ENCODE measurements at places on chromosomes 4 and X.

DNA sequence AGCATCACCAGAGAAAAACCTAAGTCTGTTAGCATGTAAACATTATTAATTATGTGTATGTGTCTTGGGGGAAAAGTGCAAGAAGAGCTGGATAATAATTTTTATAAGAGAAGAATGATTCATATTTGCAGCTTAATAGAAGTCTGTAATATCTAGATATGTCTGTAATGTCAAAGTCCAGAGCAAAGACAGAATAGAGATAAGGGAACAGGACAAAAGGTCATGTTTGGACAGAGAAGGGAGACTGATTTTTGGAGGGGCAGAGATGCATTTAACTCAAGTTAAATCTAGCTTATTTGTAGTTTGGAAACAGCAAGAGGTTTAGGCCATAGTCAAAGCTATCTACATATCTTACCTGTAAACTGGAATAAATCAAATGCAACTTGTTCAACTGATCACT, 61.2 kb downstream of the MAGED1 start:
- DNase-seq = no peak

DNA sequence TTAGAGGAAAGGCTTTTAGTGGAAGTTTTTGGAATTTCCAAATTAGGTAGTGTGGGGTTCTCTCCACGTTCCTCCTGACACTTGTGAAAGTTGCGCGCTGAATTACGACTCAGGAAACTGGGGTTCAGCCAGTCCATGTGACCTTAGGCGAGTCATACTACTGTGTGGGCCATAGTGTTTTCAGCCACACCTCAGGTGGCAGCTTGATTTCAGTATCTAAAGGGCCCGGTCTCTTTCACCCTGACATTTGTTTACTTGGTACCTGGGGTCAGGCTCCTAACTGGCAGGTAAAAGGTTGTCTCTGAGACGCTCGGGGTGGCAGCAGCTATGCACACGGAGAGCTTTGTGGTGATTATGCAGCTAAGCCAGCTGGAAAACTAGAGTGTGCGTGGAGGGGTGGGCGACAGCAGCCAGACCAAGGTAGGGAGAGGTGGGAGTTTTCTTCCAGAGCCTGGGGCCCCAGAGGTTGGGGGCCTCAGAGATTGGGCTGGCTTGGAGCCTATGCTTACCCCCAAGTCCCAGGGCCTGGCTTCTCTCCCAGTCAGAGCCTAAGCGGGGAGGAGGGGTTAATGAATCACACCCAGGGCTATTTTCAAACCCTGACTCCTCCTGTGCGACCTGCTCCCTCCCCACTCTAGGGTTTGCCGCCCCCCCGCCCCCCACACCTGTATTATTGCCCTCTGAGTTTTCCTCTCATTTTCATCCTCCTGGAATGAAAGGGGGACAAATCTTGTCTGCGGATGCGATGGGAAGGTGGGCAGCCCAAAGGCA, 47.2 kb downstream of the STARD8 start:
- DNase-seq = no peak

DNA sequence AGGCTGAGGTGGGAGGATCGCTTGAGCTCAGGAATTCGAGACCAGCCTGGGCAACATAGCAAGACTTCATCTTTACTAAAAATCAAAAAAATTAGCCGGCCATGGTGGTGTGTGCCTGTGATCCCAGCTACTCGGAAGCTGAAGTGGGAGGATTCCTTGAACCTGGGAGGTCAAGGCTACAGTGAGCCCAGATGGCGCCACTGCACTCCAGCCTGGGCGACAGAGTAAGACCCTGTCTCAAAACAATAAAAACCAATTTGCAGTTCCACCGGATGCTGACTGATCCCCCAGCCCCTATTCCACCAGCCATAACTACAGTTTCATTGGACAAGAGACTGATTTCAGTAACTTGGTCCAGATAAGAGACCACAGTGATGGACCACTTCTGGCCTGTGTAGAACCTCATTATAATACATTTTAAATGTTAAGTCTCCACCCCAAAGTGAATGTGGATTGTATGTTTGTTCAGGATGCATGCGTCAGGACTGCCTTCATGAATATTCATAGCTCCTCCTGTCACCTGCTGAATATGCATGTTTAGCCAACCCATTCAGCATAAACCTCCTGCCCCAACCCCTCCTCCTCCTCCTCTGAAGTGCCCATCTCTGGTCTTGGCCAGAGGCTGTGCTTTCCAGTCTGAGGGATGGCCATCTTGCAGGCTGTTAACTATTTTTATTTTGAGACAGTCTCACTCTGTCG, 2.3 kb upstream of the SLBP start:
- DNase-seq = no peak

DNA sequence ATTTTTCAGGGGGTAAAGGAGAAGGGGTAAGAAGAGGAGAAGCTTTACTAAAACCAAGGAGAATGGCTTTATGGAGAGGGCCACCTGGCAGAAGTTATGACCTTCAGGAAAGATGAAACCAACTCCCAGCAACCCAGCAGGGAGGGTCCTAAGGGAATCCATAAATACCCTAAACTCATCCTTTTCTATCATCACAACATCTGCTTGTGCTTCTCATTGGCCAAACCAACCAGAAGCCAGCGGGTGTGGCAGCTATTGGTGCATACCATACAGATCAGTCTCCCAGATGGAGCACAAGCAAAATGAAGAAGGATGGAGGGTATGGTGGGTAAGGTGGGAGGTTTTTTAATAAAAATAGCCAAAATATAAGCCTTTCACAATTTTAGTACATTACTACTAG, 58.5 kb upstream of the ARSJ start:
- DNase-seq = no peak

DNA sequence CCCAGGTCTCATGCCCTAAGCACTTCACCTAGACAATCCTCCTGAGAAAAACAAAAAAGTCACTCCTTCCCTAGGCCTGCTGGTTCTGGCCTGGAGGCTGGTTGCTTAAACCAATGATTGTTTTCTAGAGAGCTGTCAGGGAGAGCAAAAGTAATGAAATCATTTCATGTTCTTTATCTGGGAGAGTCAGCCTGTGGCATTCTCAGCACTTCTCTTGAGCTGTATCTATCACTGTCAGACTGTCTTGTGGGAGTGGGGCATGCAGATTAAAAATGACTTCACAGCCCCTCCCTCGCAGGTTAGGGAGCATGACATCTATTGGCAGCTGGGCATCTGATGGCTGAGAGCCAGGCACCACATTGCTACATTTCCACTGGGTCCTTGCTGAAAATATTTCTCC, 20.4 kb upstream of the TMEM154 start:
- DNase-seq = no peak

DNA sequence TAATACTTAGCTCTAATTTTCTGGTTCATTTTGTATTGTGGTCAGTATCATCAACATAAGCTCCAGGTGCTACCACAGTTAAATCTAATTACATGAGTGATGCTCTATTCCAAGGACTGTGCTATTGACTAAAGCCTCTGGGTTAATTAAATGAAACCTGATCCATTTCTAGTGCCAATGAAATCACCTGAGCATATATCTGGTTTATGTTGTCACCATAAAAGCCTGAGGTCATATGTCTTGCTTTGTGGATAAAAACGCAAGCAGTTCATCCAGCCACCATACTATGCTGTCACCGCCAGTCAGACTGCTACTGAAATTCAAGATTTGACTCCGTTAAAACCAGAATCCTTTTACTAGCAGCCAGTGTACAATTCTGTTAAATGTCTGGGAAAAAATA, 64.2 kb upstream of the ZNF518B start:
- DNase-seq = no peak

- DNase-seq = no peak
Measured at GRCh38 chrX:68571610-68572311, 72.9 kb downstream of the YIPF6 start.

- DNase-seq = no peak
Measured at GRCh38 chr4:106063009-106063408, 167.7 kb downstream of the NPNT start.

DNA sequence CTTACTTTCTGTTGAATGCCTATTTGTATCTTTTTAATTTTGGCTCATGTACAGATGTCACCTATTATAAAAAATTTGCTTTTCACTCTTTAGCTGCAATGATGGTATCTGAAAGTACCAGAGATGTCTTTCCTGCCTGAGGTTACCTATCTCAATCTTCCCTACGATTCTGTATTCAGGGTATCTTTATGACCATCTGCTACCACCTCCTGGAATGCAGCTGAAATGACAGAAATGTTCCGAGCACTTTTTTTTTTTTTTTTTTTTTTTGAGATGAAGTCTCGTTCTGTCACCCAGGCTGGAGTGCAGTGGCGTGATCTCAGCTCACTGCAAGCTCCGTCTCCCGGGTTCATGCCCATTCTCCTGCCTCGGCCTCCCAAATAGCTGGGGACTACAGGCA, 136.4 kb downstream of the REPS2 start:
- DNase-seq = no peak

DNA sequence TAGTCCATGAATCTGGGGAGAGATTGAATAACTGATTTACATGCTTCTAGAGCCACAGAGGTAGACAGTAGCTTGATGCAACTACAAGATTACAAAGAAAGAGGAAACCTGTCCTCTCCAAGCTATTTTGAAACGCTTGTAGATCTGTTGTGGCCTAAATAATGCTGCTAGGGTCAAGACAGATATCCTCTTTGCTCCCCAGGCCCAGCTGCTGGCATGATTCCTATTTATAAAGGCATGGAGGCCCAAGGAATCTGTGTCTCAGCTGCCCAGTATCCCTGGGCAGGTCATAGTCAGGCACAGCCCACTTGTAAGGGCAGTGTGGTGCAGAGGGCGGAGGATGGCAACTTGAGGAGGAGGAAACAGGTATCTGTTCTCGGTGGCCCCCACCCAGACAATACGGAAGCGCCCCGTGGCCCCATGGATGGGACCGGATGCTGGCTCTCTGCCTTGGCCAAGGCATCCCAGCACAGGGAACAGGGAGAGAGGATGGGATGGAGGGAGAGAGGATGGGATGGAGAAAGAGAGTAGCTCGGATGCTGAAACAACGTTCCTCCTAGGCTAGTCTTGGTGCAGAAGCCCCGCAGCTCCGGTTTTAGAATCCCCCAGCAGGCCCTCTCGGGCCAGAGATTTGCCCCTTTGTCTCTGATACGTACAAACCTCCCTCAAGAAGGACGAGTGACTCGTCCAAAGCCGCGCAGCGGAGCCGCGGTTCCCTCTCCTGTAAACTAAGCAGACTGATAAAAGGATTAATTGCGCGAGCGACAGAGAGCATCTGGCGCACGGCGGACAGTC, 767 bp upstream of the SMIM20 start:
- DNase-seq = peak; percentile 27

DNA sequence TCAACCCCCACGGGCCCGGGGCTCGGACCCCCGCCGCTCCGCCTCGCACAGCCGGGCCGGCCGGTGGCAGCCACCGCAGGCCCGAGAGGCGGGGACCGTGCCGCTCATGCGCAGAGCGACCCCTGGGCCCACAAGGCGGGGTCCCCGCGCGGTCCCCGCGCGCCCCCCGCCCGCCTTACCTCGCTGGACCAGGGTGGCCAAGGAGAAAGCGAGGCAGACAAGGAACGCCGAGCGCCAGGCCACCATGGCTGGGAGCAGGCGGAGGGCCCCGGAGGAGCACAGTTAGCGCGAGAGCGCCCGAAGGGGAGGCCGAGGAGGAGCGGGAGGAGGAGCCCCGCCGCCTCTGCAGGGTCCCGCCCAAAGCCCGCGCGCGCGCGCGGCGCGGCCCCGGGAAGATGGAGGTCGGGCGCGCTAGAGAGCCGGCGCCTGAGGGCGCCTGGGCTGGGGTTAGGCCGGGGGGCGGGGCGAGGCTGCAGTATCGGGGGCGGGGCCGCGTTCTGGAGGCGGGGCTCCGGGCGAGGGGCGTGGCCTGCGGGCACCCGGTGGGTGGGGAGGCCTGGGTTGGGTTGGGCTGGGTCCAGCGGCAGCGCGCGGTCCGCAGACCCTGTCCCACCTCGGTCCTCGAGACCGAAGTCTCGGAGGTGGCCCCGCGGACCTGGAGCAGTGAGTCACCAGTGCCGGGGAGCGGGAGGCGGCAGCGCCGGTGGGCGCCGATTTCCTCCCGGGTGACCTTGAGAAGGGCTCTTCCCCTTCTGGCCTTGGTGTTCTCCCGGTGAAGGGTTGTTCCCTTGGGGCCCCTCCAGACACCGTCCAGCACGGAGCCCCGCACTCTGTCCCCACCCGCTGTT, at the start of gene CD99L2:
CD99L2 (minus strand) TSS at position 326 of the 848 bp plus-strand sequence; CDS start at position 246, 80 bp downstream.
- DNase-seq = peak; percentile 88

DNA sequence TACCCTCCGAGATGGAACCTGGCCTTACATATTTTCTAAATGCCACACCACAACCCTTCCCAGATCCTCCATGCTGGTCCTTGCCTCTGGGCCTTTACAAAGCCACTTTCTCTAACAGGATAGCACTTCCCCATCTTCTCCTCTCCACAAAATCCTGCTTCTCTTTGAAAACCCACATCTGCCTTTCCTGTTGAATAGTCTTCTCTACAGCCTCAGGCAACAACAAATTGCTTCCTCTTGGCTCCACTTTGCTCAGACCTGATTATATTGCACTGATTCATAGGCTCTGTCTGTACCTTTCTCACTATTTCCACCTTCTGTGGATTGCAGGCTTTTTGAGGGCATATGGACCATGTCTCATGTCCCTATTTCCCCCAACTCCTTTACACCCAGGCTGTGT, 203.7 kb upstream of the MBNL3 start:
- no peak for DNase-seq

- DNase-seq = no peak
Measured at GRCh38 chr4:26386386-26386785, 65.6 kb downstream of the RBPJ start.

- DNase-seq = no peak
Measured at GRCh38 chr4:184810720-184811119, 15.0 kb downstream of the ACSL1 start.

- DNase-seq = no peak
Measured at GRCh38 chrX:132791714-132792113, 166.7 kb downstream of the HS6ST2 start.

GRCh38 chr4:55926610-55927009, 22.1 kb upstream of the CEP135 start:
- DNase-seq = no peak

DNA sequence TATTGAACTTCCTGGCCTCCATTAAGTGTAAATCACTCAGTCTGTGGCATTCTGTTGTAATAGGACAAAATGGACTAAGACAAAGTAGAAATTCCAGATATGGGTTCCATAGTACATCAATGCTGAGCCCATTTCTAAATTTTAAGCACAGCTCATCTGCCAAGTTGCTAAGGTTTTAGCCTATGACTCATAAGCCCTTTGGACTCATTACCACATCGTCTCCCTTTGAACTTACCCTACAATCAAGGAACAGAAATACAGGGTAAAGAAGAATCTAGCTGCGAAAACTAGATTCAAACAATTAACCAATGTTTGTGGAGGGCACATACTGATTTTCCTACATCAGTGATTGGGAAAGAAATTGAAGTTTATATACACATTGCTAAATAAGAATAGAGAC, 31.8 kb downstream of the NAA11 start:
- DNase-seq = no peak

- DNase-seq = no peak
Measured at GRCh38 chrX:12013211-12013618, 125.1 kb upstream of the FRMPD4 start.

- DNase-seq = no peak
Measured at GRCh38 chrX:63613531-63614028, 171.4 kb downstream of the ARHGEF9 start.

- no peak for DNase-seq
Measured at GRCh38 chr4:138113819-138114400, 128.2 kb downstream of the SLC7A11 start.
